ENCODE measurements at places on chromosomes 11 and 22.

DNA sequence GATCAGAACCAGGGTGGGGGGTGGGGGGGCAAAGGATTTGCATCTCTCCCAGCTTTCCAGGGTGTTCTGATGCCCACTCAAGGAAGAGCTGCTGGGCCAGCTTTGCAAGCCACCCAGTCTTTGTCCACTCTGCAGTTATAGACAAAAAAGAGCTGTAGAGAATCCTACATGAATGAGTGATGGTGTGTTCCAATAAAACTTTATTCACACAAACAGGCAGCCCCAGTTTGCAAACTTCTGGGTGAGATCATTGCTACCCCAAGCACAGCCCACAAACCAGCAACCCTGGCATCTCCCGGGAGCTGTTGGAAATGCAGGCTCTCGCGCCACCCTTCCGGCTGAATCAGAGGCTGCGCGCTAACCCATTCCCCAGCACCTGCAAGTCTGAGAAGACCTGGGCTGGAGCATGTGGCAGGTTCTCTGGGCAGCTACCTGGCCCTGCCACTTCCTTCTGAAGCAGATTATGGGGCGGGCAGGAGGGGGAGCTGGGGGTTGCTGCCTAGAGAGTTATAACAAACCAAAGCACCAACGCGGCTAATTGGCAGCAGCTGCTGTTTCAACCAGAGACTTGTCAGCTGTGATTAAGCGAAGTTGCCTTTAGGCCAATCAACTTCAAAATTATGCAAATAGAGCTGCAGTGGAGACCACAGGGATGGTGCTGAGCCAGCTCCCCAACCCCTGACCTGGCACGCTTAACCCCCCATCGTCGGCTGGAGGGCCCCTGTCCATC is 3.8 kb upstream of the SHISAL1 start:
- DNase-seq = no peak

DNA sequence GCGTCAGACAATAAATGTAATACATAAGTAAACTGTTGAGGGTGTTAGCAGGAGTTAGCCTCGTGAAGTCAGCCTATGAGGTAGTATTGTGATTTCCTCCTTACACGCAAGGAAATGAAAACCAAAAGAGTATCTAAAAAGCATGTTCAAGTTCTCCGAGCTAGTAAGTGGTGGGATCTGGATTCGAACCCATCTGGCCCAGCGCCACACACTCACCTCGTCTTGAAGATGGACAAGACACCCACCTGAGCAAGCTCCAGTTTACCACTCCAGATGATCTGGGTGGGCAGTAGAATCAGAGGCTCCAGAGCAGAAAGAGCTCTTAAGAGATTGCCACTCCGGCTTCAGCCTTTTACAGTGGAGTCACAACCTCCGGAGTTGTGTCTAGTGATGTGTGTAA is 140.3 kb downstream of the PKNOX2 start:
- no peak for DNase-seq

DNA sequence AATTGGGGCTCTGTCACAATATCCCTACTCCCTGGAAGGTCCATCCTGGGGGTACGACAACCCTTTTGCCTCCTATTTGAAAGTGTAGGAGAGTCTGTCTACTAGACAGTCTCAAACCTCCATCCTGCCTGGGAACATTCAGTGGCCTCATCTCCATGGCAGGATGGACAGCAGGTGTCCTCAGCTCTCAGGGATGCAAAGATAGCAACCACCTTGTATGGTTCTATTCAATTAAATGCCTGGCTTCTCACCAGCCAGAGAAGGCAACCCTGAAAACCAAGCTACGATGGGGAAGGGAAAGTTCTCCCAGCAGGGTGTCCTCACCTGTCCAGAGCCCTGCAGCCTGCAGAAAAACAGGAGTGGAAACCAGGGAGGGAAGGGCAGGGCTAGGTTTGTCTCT is 164.9 kb downstream of the MIAT start:
- DNase-seq = no peak

DNA sequence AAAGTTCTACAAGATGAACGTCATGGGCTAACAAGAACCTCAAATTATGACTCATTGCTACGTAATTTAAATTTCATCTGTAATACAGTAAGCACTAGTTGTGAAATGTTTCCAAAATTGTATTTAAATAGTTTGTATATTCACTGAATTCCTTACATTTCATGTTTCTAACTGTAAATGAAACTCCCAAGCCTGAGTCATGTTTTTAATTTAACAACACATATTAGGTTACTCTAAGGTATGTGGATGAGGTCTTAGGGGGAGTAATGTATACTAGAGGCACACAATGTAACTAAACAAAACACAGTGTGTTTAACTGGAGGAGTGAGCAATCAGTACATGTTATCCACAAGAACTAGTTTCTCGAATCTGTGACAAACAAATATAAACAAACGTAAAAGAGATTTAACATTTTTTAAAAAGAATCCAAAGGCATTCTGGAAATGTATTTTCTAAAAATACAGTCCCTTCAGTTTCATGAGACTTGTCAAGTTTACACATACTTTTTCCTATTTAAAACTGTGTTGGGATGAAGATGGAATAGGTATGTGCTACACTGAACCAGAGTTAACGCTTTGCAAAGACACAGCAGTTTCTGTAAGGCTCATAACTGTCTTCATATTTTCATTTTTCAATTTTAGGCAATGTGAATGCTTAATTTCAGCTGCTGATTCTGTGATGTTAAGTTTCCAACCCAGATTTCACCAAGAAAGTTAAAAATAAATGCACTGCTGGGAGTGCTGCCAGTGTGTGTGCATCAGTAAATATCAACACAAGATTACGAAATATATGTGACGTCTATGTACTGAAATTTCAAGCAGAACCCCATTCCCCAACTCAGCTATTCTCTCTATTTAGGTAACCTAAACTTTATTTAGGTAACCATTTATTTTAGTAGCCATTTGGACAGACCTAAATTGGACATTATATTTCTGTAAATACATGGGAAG is 52.6 kb downstream of the PITPNB start:
- DNase-seq = no peak

DNA sequence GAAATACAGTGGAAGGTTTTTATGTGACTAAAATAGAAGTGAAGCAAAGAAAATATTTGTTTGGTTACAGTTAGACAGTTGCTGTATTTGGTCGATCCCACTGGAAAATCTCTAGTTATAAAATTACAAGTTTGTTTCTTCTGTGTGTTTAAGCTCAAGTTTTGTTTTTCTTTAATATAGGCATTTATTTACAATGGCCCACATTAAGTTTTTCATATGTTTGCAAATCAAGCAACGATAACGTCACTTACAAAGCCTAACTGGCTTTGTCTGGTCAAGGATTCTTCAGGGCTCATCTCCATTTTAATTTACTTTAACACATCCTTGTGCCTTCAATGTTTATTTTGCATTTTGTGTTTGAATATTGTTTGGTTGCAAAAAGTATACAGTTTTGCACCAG is 270.6 kb downstream of the LUZP2 start:
- no peak for DNase-seq

- DNase-seq = no peak
These were observed 32.3 kb upstream of the POU2AF2 start for GRCh38 chr11:111213256-111213655.

All from activated CD4-positive, alpha-beta T cell treated with anti-CD3 and anti-CD28 coated beads for 1 hour (primary cell).